ENCODE measurements at places on chromosomes 4 and X. TPM values are rescaled to one million over a fixed set of nuclear protein-coding genes. Genes with fewer than 3 reads are reported as not detected.

The DGKQ gene
- 12.9 TPM for total RNA-seq

The RTL3 gene
- not detected for total RNA-seq

The CXorf51B gene
- not detected for total RNA-seq

The MID1 gene
- 0.06 TPM for total RNA-seq

The PAK3 gene
- not detected for total RNA-seq

The STK26 gene
- 3.1 TPM for total RNA-seq

The ARAP2 gene
- total RNA-seq, result not detected

The HEPH gene
- not detected for total RNA-seq

The FGF2 gene
- total RNA-seq, result 30.9 TPM

The GRID2 gene
- total RNA-seq, result not detected

The PAGE4 gene
- total RNA-seq, result not detected
